SK-N-DZ (cell line): ENCODE measurements at places on chromosomes 11 and 22.

- no peak for DNase-seq
Observed at GRCh38 chr11:14542324-14542723, 22.1 kb upstream of the PSMA1 start.

GRCh38 chr11:95780544-95780943 lies 9.0 kb downstream of the FAM76B start:
- no peak for DNase-seq

GRCh38 chr22:21051831-21052400 lies 6.2 kb downstream of the LRRC74B start:
- DNase-seq: no peak

DNA sequence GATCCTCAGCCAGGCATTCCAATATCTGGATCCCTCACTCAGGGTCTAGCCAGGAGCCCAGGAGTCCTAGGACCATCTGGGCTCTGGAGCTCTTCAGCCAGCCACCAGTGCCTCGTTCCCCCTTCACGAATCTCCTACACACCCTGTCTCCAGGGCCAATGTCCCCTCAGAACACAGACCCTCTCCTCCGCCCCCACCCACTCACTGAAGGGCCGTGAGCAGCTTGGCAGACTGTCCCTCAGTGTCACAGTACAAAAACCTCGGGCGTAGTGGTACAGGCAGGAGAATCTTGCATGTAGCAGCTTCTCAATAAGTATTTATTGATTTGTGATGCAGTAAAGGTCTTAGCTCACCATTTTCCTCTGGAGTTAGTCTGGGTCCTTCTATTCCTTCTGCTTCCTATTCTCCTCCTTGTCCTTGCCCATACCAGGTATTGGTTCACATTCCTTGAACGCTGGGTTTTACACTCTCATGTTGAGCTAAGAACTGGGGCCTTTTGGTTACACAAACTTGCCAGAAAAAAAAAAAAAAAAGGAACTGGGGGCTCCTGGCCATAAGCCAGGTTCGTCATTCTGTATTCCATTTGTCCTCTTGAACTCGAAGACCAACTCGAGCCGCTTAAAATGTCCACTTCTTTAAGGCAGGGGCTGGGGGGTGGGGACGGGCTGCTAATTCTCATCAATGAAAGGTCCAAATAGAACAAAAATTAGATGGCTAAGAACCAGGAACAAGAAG lies 2.3 kb downstream of the CXCR5 start:
- DNase-seq: no peak

GRCh38 chr11:6443269-6444003 lies 2.6 kb upstream of the HPX start:
- peak; percentile 57 for DNase-seq

GRCh38 chr11:64035576-64035975 lies at the start of gene FLRT1:
Gene FLRT1, plus strand, starts transcription at chr11:64035931. Its CDS starts 80,337 bp downstream, at chr11:64116268.
- DNase-seq: no peak

DNA sequence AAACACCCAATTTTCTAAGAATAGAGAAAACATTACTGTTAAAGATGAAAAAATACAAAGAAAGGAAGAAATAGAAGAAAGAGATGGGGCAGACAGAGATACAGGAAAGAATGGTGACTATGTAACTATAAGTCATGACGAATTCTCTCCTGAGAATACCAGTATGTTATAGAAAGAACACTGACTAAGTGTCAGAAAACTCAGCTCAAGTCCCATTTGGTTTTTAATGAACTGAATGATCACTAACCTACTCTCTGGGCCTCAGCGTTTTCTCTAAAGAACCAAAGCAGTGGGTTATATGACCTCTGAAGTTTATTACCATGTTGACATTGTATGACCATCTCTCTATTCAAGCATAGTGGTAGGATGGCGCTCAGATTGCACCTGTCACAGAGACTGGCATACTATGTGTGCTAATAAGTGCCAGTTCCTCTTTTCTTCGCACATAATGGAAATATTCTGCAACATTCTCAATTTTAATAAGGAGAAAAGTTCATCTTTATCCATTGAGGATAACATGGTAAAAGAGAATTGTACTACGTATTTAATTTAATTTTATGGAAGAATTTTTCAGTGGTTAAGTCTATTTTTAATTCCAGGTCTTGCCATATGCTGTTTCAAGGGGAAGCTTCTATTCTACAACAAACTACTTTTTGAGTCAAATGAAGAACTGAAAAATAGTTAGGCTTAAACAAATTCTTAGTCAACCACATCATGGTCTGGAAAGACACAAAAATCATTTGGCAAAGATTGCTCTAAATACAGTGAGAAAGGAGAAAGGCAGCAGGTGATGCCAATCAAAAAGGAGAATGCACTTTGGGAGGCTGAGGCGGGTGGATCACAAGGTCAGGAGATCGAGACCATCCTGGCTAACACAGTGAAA lies 25.0 kb upstream of the EED start:
- no peak for DNase-seq

GRCh38 chr11:17333799-17334586 lies 17.6 kb upstream of the NCR3LG1 start:
- no peak for DNase-seq

DNA sequence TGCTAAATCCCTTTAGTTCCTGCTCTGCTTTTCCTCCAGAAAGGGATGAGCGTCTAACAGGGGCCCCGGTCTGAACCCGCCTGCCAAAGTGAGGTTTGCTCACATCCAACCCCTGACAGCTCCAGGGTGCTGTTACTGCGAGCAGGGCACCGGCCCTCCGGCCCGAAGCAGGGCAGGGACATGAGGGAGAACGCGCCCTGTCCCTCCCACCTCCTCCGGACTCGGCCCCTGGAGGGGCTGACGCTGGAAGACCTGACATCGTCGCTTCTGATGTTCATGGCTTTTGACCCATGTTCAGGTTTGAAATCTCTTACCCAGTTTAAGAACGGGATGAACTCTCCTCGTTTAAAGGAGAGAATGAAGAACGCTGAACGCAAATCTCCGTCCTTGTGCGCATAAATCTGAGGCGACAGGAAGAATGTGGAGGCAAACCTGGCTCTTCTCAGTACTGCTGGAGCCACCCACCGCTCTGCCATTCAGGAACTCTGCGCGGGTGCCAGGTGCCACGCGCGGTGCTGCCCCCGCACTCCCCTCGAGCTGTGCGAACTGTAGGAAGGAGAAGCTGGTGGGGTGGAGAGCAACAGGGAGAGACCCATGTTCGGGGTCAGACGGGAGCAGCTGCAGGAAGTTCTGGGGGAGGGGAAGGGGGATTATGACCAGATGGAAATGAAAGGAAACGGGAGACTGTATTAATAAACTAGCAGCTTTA lies 826 bp upstream of the EEF1G start:
- DNase-seq: no peak

GRCh38 chr11:71996946-71997345 lies 1.8 kb upstream of the IL18BP start:
- no peak for DNase-seq
